ENCODE measurements at places on chromosomes 11 and 22. TPM values are rescaled to one million over a fixed set of nuclear protein-coding genes. Genes with fewer than 3 reads are reported as not detected.

Gene MN1
- total RNA-seq = 19.0 TPM

Gene REXO2
- 46.1 TPM for total RNA-seq

Gene TRIM66
- total RNA-seq = 10.2 TPM

Gene PLAAT4
- total RNA-seq = not detected

Gene LMO1
- 1.5 TPM for total RNA-seq

Gene OVOL1
- total RNA-seq = not detected

Gene CHST1
- 1.1 TPM for total RNA-seq

Gene SPA17
- 19.1 TPM for total RNA-seq

Gene APOA5
- not detected for total RNA-seq

Gene MS4A15
- not detected for total RNA-seq

Gene OR5P2
- total RNA-seq = not detected

Gene FOXRED1
- total RNA-seq = 55.0 TPM

Gene LDLRAD3
- 33.8 TPM for total RNA-seq

Gene INPP5J
- 4.5 TPM for total RNA-seq

Gene SCN2B
- total RNA-seq = 0.43 TPM

Gene SLC17A6
- total RNA-seq = 1.4 TPM

Gene ZBTB16
- total RNA-seq = 36.6 TPM

Gene RAB39A
- 10.8 TPM for total RNA-seq

Gene JAML
- total RNA-seq = not detected

Gene TRIM6
- total RNA-seq = 11.8 TPM

Gene CD248
- total RNA-seq = 4.8 TPM

Gene OR8D1
- total RNA-seq = not detected

Gene RAB38
- total RNA-seq = 4.7 TPM

Gene TIGD3
- total RNA-seq = 3.3 TPM

Gene GPHA2
- not detected for total RNA-seq

Gene MPZL2
- total RNA-seq = not detected

Gene BEST1
- total RNA-seq = 0.96 TPM

Gene NLRP14
- 0.30 TPM for total RNA-seq

Gene SAA2
- not detected for total RNA-seq

Gene CLDN5
- total RNA-seq = 1.0 TPM

Gene OR10A4
- total RNA-seq = not detected

Gene CECR2
- 34.6 TPM for total RNA-seq

Gene HTR3B
- total RNA-seq = 0.26 TPM

Gene SOX6
- 18.6 TPM for total RNA-seq

Gene C11orf86
- not detected for total RNA-seq

Gene DLG2
- 2.1 TPM for total RNA-seq

Gene VPREB1
- not detected for total RNA-seq

Gene USP2
- total RNA-seq = 3.4 TPM

Gene RBM4B
- total RNA-seq = 57.0 TPM

Gene TEX12
- total RNA-seq = not detected

Gene APOBEC3H
- not detected for total RNA-seq

Gene CHADL
- total RNA-seq = 0.61 TPM

Gene OR2AG2
- 0.25 TPM for total RNA-seq

Gene SCGB2A2
- total RNA-seq = not detected

Gene SLC22A12
- not detected for total RNA-seq

Gene OR51B2
- total RNA-seq = not detected

Gene ABCG4
- 3.3 TPM for total RNA-seq

Gene SUSD2
- 0.66 TPM for total RNA-seq

Gene PSMD13
- total RNA-seq = 136 TPM

Gene LYVE1
- 0.14 TPM for total RNA-seq

Gene FKBP2
- 33.7 TPM for total RNA-seq

Gene THY1
- total RNA-seq = 75.4 TPM

Gene ARHGAP8
- total RNA-seq = 0.61 TPM

Gene PRR5
- total RNA-seq = 11.9 TPM

Gene PLEKHA7
- 15.6 TPM for total RNA-seq

Gene APOBEC3G
- total RNA-seq = 2.1 TPM

Gene TRPM5
- 0.09 TPM for total RNA-seq
